ENCODE measurements at places on chromosomes 3 and 15.

DNA sequence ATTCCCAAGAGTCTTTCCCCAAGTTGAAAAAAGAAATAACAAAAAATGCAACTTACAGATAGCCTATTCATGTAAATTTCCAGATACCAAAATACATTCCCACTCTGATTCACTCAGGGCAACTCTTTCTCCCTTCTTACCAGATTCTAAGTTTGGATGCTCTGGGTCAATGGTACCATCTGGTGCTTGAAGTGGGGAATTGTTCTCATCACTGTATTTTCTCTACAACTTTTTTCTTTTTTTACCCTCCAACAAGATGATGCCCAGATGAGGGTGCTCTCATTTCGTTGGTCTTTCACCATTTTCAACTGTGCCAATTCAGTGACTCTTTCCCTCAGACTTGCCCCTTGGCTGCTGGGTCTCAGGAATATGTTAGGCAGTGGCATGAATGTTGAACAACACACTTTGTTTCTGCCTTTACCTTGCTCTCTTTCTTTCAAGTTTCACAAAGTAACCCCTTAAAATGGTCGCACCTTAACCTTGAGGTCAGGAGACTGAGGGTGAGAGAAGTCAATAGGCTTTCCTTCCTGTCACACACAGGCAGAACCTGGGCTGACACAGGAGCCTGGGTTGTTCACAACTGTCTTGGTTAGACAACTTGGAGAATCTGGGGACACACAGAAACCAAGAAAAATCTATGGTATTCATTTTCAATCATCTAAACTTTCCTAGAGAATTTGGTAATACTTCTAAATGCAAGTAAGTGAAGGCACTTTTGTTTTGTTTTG, 330.7 kb upstream of the SLCO3A1 start:
- DNase-seq, result no peak
- H3K36me3 ChIP-seq, result no peaks in the 10 kb centered on the region
- H3K4me1 ChIP-seq, result no peaks in the 10 kb centered on the region
- no peaks in the 10 kb centered on the region for H3K27me3 ChIP-seq
- H3K4me3 ChIP-seq, result no peak overlapping the region

DNA sequence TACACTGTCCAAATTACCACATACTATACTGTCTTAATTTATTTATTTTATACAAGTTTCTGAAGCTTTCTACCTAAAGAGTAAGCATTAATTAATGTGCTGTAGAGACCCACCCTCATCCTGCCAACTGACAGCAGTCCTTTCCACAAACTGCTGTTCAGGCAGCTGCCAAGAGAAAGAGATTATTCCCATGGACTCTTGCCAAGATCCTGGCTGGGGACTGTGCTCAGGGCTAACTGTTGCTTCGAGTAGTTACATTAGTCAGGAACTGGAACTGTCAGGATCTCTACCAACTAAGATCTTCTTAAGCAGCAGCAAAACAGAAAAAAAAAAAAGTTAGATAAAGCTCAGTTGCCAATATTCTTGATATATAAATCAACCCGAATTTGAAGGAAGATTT, 398.8 kb downstream of the MECOM start:
- H3K4me1 ChIP-seq, result no peaks in the 10 kb centered on the region
- H3K36me3 ChIP-seq, result no peaks in the 10 kb centered on the region
- H3K27ac ChIP-seq, result no peak overlapping the region
- no peaks in the 10 kb centered on the region for H3K27me3 ChIP-seq
- DNase-seq, result peak; percentile 45

DNA sequence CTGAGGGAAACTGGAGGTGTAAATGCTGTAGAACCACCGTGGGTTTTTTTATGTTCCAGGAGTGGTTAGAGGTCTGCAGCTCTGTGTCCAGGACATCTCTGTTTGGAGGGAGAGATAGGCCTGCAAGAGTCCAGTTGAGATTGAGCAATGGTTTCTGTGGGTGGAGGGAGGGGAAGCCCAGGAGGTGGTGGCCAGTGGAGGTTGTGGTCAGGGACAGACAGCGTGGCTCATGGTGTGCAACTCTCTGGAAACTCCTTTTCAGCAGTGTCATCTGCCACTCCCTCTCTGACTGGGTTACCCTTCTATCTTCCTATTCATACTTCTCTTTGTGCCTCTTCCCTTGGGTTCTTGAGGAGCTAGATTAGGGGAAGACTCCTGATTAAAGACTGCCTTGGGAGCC, 9.6 kb downstream of the XCR1 start:
- H3K4me1 ChIP-seq, result no peaks in the 10 kb centered on the region
- no peak overlapping the region for H3K27ac ChIP-seq
- H3K36me3 ChIP-seq, result no peaks in the 10 kb centered on the region
- no peak overlapping the region for H3K4me3 ChIP-seq
- no peaks in the 10 kb centered on the region for H3K27me3 ChIP-seq

DNA sequence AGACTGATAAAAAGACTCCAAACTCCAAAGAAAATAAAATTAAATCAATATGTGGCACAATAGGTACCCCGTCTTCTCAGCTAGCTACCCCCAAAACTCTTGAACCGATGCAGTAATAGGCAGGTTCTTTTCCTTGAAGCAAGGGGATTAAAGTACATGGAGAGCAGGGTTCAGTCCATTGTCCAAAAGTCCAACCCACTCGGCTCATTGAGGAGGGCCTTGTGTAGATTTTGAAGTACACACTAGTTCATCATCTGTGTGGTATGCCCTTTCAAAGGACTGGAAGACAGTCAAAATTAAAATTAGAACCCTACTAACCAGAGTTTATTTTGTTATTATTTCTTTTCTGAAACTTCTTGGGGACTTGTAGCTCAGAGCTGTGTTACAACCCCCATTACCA, 23.3 kb downstream of the TF start:
- H3K4me3 ChIP-seq, result no peak overlapping the region
- H3K4me1 ChIP-seq, result no peaks in the 10 kb centered on the region
- H3K27ac ChIP-seq, result no peak overlapping the region
- H3K27me3 ChIP-seq, result no peaks in the 10 kb centered on the region
- no peaks in the 10 kb centered on the region for H3K36me3 ChIP-seq

DNA sequence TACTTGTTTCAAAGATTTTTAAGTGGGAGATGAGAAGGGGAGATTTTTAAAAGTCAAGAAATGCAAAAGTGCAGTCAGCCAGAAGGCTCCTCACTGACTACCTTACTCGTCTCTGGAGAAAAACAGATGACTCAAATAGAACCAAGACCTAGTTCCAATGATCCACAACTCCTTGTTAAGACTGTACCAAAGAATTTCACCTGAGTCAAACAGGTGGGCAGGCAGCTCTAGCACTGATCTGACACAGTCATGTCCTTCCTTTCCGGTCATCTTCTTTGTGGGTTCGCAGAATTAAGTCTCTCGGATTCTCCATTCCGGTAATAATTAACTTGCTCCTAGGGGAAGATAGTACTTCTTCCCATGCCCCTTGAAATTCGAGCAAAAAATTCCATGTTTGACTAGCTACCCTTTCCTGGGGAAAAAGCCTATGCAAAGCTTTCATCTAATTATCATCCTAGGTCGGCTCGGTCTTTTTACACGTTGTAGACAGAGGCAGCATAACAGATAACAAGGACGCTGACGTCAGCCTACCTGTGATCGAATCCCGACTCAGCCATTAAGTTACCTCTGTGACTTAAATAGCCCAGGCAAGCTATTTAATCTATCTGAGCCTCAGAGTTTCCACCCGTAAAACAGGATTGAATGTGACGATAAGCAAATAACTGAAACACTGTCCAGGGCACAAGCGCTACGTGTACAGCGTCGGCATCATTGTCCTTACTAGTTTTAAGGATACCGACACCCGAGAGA, 758 bp downstream of the SELENOK start:
- H3K4me1 ChIP-seq, result peaks cover 33% of the 10 kb centered on the region
- H3K4me3 ChIP-seq, result peak overlapping the region; percentile 85
- peak; percentile 23 for DNase-seq
- H3K27ac ChIP-seq, result peak overlapping the region; percentile 61
- no peaks in the 10 kb centered on the region for H3K27me3 ChIP-seq
- peaks cover 5% of the 10 kb centered on the region for H3K36me3 ChIP-seq

DNA sequence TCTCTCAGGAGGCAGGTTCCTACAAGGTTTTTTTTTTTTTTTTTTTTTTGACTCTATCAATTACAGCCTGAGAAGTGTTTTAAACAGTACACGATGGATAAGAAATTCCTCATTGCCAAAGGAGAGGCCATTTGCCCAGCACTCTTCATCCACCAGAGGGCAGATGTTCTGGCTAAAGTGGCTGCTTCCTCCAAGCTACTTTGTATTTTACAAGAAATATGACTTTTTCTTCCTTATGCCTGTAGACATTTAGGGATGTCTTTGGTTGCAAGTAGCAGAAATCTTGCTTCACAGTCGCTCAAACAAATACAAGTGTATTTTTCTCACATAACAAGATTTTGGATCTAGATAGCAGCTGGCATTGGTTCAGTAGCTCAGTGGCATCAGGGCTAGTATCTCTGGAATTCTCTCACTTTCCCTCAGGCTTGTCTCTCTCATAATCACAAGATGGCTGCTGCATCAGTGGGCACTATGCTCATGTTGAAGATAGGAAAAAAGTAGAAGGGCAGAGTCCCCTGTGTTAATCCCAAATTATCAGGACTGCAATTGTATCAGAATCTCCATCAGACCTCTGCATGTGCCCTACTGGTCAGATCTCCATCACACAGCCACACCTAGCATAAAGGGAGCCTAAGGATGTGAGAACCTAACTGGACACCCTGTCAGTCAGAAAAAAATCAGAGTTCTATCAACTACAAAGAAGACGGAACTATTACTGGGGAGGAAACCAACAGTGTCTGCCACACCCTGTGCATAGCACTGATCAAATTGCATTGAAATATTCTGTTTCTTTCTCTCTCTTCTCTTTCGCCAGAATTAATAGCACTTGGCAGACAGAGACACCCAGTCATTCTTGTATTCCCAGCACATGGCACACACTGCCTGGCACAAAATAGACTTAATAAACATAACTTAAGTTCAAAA, 138.9 kb upstream of the COL8A1 start:
- no peaks in the 10 kb centered on the region for H3K4me1 ChIP-seq
- H3K27ac ChIP-seq, result no peak overlapping the region
- peak; percentile 50 for DNase-seq
- no peaks in the 10 kb centered on the region for H3K36me3 ChIP-seq
- no peaks in the 10 kb centered on the region for H3K27me3 ChIP-seq
- H3K4me3 ChIP-seq, result no peak overlapping the region

GRCh38 chr15:52667597-52667996, 11.6 kb downstream of the ATOSA start:
- H3K4me1 ChIP-seq, result no peaks in the 10 kb centered on the region
- H3K27me3 ChIP-seq, result no peaks in the 10 kb centered on the region
- DNase-seq, result no peak
- no peak overlapping the region for H3K4me3 ChIP-seq
- H3K27ac ChIP-seq, result no peak overlapping the region

- H3K36me3 ChIP-seq, result peaks cover 24% of the 10 kb centered on the region
- no peaks in the 10 kb centered on the region for H3K4me1 ChIP-seq
- no peak overlapping the region for H3K4me3 ChIP-seq
Observed at GRCh38 chr3:193665370-193665989, 72.5 kb downstream of the OPA1 start.

GRCh38 chr3:155382396-155383042, 89.0 kb upstream of the STRIT1 start:
- no peaks in the 10 kb centered on the region for H3K4me1 ChIP-seq
- H3K36me3 ChIP-seq, result no peaks in the 10 kb centered on the region
- H3K27ac ChIP-seq, result no peak overlapping the region
- no peaks in the 10 kb centered on the region for H3K27me3 ChIP-seq

DNA sequence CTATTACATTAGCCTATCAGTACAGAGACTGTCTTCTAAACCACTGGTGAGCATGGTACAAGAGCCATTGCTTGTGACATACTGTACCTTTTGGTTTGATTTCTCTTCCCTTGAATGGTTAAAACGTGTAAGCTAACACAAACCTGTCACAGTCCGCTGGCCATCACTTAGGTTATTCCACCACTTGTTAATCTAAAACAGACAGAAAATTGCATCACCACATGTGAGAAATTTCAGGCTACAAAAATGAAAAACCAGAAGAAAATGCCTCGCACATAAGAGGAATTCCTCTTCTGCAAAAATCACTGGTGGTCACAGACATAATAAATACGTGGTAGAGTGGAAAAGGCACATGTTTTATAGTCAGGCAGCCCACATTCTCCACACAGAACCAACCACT, 22.1 kb downstream of the PARL start:
- H3K4me3 ChIP-seq, result no peak overlapping the region
- DNase-seq, result peak; percentile 17
- peaks cover 42% of the 10 kb centered on the region for H3K36me3 ChIP-seq
- H3K27me3 ChIP-seq, result no peaks in the 10 kb centered on the region

DNA sequence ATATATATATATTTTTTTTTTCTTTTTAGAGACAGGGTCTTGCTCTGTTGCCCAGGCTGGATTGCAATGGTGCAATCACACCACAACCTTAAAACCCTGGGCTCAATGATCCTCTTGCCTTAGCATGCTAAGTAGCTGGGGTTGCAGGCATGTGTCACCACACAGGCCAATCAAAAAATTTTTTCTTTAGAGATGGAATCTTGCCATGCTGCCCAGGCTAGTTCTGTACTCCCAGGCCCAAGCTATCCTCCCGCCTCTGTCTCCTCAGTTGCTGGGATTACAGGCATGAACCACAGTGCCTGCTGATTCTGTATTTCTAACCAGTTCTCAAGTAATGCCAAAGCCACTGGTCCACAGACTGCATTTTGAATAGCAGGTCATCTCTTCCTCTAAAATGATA, 291.3 kb upstream of the ZPLD1 start:
- no peaks in the 10 kb centered on the region for H3K27me3 ChIP-seq
- H3K4me3 ChIP-seq, result no peak overlapping the region
- no peaks in the 10 kb centered on the region for H3K36me3 ChIP-seq

- no peak for DNase-seq
- H3K27ac ChIP-seq, result no peak overlapping the region
- H3K4me1 ChIP-seq, result peaks cover 20% of the 10 kb centered on the region
- H3K36me3 ChIP-seq, result no peaks in the 10 kb centered on the region
- no peaks in the 10 kb centered on the region for H3K27me3 ChIP-seq
- no peak overlapping the region for H3K4me3 ChIP-seq
Observed at GRCh38 chr3:25038922-25039321, 389.1 kb upstream of the RARB start.

GRCh38 chr3:128532012-128532983, 39.3 kb upstream of the GATA2 start:
- no peak for DNase-seq
- H3K36me3 ChIP-seq, result no peaks in the 10 kb centered on the region
- H3K27ac ChIP-seq, result no peak overlapping the region
- no peaks in the 10 kb centered on the region for H3K4me1 ChIP-seq

DNA sequence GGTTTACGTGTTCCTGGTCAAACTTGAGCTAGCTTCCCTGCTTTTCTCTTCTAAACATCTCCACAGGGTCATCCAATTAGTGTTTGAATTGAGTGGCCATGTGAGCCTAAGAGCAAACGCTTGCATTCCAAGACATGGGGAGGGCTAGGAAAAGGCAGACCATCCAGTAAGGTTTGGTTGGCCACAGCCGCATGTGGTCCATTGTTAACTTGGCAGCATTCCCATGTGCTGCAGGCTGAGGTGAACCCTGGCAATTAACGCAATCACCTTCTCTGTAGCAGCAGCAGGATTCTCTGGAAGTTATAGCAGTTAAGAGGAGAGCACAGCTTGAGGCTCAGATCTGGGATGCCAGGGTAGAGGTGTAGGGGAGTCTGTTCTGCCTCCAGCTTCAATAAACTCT, 502.2 kb upstream of the LMCD1 start:
- DNase-seq, result no peak
- H3K36me3 ChIP-seq, result no peaks in the 10 kb centered on the region
- H3K4me1 ChIP-seq, result no peaks in the 10 kb centered on the region
- no peaks in the 10 kb centered on the region for H3K27me3 ChIP-seq
- H3K27ac ChIP-seq, result no peak overlapping the region
